ENCODE measurements at places on chromosomes 1 and 21. TPM values are rescaled to one million over a fixed set of nuclear protein-coding genes. Genes with fewer than 3 reads are reported as not detected.

DNA sequence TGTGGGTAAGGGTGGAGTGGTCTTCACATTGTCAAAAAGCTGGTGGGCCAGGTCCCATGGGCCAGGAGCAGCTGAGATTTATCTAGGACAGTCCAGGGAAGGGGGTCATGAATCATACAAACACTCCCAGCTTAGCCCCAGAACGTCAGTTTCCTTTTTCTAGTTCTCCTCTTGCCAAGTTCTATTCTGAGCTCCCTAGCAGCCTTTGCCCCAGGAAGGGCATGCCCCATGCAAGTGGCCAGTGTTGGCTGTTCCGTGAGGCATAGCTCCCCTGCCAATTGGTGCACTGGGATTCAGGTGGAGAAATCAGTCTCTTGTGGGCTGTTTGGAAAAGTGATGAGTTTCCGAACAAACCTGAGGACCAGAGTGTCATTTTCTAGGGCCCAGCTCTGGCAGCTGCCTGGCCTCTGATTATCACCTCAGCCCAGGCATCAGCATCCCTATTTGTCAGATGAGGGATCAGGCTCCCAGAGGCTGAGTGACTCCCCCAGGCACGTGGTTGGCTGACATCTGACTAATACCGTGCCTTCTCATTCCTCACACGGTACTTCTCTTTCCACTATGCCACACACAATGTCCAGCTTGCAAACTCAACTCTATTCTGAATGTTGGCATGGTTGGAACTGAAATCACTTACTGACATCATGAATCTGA, 14.2 kb upstream of the MYOM3 start:
- H3K27me3 ChIP-seq, result no peaks in the 10 kb centered on the region
- no peak overlapping the region for H3K27ac ChIP-seq
- DNase-seq, result no peak
- peaks cover 9% of the 10 kb centered on the region for H3K4me1 ChIP-seq
- H3K4me3 ChIP-seq, result no peak overlapping the region

DNA sequence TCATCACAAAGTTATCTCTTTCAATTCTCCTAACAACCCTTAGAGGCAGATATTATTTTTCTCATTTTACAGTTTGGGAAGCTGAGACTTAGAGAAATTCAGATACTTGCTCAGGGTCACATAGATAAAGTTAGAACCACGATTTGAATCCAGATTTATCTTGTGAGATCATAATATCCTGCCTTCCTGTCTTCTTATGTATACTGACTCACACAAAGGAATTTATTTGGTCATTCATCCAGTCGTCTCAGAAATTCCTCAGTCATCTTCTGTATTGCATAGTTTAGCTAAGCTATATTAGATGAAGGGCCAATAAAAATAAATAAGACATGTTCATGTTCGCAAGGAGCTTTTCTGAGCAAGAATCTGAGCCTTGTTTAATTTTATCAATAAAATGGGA, 35.8 kb upstream of the RUNX1 start:
- H3K27me3 ChIP-seq, result no peaks in the 10 kb centered on the region
- DNase-seq, result no peak
- H3K27ac ChIP-seq, result no peak overlapping the region

DNA sequence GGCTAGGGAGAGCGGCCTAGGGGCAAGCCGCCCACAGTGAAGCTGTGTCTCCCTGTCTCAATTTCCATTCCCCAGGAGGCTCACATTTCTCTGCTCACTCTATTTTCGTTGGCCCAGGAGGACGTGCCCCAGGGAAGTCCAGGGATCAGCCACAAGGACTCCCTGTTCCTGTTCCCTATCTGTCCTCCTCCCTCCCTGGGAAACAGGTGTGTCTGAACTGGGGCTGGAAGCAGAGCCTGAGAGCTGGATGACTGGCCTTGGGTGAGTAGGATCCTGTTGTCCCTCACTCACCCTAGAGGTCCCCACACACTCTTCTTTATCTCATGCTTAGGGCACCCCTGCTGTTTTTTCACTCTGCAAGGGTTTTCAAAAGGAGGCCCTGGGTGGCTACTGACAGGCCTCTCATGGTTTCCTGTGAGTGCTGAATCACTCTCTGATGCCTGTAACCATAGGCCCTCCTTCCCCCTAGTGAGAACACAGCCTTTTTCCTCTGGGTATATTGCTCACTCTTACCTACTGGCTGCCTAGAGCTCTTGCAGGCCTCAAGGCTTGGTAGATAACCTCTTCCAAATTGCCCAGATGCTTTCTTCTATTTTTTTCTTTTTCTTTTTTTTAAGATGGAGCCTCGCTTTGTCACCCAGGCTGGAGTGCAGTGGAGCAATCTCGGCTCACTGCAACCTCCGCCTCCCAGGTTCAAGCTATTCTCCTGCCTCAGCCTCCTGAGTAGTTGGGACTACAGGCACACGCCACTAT, 3.3 kb upstream of the UTP11 start:
- no peak overlapping the region for H3K4me3 ChIP-seq
- no peak overlapping the region for H3K27ac ChIP-seq
- DNase-seq, result no peak
- H3K36me3 ChIP-seq, result peaks cover 30% of the 10 kb centered on the region

- no peak for DNase-seq
- peaks cover 10% of the 10 kb centered on the region for H3K4me1 ChIP-seq
- H3K36me3 ChIP-seq, result no peaks in the 10 kb centered on the region
- H3K27me3 ChIP-seq, result no peaks in the 10 kb centered on the region
- H3K4me3 ChIP-seq, result no peak overlapping the region
Measured at GRCh38 chr1:13801232-13801631, 101.2 kb downstream of the PRDM2 start.

DNA sequence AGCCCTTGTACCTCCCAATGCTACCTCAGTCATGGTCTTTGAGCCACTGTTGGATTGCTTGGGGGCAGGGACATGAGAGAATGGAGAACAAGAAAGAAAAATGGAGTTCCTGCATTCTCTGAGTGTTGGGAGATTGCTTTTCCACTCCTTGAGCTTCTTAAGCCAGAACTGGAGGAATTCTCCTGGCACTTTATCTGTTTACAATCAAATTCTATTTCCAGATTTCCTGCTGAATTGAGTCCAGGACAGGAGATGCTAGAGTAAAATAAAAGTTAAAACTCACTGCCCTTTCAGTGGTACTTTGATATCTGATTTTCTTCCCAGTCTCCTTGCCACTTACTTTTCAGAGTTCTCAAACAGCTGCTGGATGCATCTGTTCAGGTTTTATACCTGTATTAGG, 24.4 kb upstream of the DEPDC1 start:
- no peak for DNase-seq
- H3K27me3 ChIP-seq, result no peaks in the 10 kb centered on the region
- peaks cover 2% of the 10 kb centered on the region for H3K4me1 ChIP-seq
- H3K27ac ChIP-seq, result no peak overlapping the region

DNA sequence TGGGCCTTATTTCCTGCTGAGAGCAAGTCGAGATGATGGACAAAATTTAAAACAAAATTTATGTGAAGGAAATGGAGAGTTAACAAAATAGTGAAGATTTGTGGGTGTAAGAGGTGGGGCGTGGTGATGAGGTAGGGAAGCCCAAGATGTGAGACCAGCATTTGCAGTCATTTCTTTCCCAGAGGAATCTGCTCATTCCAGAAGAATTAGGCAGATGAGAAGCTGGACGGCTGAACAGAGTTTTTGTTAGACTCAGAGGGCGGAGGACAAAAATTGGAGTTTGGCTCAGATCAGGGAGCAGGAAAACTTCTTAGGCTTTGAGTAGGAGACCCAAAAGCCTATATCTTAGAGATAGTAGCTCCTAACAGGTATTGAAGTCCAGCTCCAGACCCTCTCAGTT, 65.3 kb downstream of the CAMTA1 start:
- no peaks in the 10 kb centered on the region for H3K36me3 ChIP-seq
- H3K4me3 ChIP-seq, result no peak overlapping the region
- H3K27me3 ChIP-seq, result no peaks in the 10 kb centered on the region

GRCh38 chr1:192008281-192008825, 149.9 kb upstream of the RGS18 start:
- H3K27me3 ChIP-seq, result no peaks in the 10 kb centered on the region
- DNase-seq, result no peak
- no peaks in the 10 kb centered on the region for H3K4me1 ChIP-seq
- no peaks in the 10 kb centered on the region for H3K36me3 ChIP-seq
- no peak overlapping the region for H3K4me3 ChIP-seq

The NTNG1 gene
- 1.5 TPM for total RNA-seq

The LCA5L gene
- 1.7 TPM for total RNA-seq

The ANGPTL3 gene
- not detected for total RNA-seq

The PTPRC gene
- not detected for total RNA-seq

The SERTAD4 gene
- total RNA-seq, result 5.5 TPM

The FCER1G gene
- not detected for total RNA-seq
